ENCODE measurements at places on chromosomes 13 and 19. TPM values are rescaled to one million over a fixed set of nuclear protein-coding genes. Genes with fewer than 3 reads are reported as not detected.

Gene ZNF383
- total RNA-seq, result 2.7 TPM

Gene COX6B2
- total RNA-seq, result not detected

Gene POLR2I
- 124 TPM for total RNA-seq

Gene CERS1
- 1.0 TPM for total RNA-seq

Gene FCHO1
- 0.53 TPM for total RNA-seq

Gene ZNF223
- total RNA-seq, result 4.2 TPM

Gene SLITRK5
- total RNA-seq, result not detected

DNA sequence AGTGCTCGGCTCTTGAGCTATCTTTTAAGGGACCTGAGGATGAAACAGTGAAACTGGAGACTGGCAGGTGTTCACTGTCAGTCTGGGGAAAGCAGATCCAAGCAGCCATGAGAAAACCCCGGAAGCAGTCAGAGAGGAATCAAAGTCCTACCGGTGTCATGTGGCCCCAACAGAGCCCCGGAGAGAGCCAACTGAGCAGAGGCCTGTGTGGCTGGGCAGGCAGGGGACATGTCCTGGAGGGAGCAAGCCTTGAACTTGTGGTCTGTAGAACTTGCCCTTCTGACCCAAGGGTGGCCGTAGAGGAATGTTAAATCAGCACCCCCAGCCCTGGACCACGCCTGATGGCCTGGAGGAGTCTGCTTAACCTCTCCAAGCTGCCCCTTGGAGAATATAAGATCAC lies 113.7 kb upstream of the ZNF507 start:
- no peak for DNase-seq

GRCh38 chr19:19749117-19749907 lies 16.4 kb upstream of the ZNF14 start:
- DNase-seq, result no peak

- DNase-seq, result peak; percentile 42
Observed at GRCh38 chr19:29965492-29965891, 23.5 kb downstream of the URI1 start.

DNA sequence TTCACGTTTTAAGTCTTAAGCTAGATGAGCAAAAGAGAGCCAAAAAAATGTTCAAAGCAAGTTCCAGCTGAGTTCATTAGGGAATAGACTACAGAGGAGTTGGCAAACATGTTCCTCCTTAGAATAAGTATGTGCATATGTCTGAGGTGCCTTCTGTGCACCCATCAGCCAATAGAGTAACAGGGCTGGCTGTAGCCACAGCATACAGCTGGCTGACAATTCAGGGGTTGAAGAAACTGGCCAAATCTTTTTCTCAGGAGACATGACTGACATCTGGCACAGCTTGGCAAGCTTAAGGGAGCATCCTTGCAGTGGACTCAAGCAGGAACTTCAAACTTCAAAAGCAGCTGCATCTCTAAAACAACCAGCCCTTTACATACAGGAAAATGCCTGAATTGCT lies 414.8 kb upstream of the PCDH20 start:
- DNase-seq, result no peak
